ENCODE measurements at places on chromosomes 13 and 19.

DNA sequence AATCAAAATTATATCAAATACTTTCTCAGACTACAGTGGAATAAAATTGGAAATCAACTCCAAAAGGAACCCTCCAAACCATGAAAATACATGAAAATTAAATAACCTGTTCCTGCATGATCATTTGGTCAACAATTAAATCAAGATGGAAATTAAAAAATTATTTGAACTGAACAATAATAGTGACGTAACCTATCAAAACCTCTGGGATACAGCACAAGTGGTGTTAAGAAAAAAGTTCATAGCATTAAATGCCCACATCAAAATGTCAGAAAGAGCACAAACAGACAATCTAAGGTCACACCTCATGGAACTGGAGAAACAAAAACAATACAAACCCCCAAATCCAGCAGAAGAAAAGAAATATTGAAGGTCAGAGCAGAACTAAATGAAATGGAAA lies 1460.7 kb downstream of the OLFM4 start:
- DNase-seq, result no peak

- DNase-seq, result no peak
Observed at GRCh38 chr19:53947624-53948023, 15.1 kb upstream of the CACNG8 start.

GRCh38 chr13:113917594-113918371 lies 53.9 kb upstream of the GAS6 start:
- no peak for DNase-seq

- no peak for DNase-seq
Observed at GRCh38 chr19:29129148-29129547, 83.8 kb downstream of the UQCRFS1 start.

DNA sequence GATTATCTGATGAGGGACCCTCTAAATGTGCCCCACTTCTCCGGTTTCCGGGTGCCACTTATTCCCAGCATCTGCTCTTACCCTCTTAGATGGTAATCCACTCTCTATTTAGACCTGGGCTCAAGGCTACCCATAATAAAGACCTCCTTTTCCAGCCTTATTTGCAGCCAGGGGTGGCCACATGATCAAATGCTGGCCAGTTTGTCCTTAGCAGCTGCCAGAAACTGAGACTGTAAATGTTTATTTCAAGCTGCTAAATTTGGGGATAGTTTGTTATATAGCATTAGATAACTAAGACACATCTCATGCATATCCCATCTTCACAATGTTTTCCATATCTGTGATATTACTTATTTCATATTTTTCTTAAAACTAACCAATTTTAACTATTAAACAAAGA lies 10.1 kb downstream of the THAP8 start:
- DNase-seq, result no peak

DNA sequence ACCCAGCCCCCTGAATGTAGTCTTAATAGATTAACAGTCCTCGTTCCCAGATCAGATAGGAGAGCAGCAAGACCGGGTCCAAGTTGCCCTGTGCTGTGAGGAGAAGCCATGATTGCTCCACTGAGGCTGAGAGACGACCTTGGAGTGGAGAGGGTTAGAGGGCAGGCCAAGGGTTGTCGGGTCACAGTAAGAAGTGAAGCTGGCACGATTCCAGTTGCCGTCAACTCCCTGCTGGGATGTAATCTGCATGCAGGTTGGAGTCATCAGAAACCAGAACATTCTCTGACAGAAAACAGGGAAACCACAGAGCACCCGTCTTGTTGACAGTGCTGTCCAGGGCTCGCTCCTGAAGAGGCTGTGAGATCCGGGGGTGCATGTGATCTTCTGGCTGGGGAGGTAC lies 19.0 kb upstream of the ATP11A start:
- no peak for DNase-seq

DNA sequence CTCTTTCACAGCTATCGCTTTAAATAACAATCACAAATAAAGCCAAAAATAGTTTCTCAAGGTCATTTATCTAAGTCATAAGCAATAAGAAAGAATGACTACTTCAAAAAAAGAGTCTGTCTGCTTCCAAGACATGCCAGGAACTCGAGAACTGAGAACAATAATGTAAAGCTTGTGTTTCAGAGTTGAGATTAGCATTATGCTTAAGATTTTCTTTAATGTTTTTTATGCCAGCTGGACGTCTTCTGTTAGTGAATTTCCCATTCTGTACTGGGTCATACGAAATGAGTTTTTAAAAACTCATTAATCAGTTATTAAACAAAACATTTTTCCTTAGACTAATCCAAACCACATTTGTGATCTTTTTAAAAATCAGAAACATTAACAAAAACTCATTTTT lies 3.2 kb upstream of the SPRYD7 start:
- DNase-seq, result no peak

DNA sequence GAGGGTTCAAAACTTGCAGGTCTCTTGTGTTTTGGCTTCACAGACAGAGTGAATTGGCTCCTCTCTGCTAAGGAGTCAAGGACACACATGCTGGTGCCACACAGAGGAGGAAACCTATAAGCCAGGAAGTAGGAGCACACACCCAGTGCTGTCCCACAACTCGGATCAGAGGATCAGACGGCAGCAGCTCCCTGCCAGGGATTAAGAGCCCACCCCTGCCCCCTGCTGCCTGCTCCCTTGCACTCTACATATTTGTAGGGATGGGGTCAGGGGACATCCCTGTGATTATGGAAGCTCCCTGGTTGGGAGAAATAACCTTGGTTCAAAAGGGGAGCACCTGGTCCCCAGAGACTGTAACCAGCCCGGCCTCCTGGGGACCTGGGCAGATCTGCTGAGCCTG lies 77.5 kb upstream of the CLDN10 start:
- DNase-seq, result no peak

DNA sequence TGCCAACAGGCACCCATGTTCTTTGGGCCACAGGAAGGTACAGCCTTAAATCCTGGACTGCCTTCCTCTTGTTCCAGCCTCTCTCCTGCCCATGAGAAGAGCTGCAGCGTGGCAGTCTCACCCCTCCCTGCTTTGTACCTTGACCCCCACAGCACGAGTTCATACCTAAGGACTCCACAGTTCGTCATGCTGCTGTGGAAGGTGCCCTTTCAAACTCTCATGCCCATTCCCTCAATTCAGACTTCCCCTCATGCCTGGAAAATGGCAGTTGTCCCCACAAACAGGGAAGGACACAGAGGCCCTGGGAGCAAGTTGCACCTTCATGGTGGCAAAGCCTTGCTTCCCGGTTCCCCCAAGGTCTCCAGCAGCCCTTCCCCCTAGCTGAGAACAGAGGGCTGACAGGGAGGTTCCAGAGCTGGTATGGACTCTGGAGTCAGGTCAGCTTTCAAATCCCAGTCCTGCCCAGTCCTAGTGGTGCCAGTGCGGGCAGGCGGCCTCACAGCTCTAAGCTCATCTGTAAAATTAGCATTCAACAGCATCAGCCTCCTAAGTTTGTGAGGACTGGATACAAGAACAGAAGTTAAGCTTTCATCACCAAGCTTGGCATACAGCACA lies 8.6 kb downstream of the GSK3A start:
- no peak for DNase-seq

DNA sequence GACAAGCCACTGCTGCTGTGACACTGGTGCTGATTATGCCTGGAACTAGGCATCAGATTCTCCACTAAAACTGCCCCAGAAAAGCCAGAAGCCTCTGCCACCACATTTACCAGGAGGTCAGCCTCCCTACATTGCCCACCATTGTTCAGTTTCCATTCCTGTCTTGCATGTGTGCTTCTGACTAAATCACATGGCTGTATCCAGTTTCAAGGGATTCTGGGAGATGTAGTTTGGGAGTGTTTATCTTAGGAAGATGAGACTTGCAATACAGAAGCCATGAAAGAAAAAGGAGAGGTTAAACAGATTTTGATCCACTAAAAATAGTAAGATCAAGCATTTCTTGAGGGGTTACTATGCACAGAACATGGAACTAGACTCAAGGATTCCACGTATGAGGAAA lies 40.7 kb upstream of the SERPINE3 start:
- DNase-seq, result no peak

DNA sequence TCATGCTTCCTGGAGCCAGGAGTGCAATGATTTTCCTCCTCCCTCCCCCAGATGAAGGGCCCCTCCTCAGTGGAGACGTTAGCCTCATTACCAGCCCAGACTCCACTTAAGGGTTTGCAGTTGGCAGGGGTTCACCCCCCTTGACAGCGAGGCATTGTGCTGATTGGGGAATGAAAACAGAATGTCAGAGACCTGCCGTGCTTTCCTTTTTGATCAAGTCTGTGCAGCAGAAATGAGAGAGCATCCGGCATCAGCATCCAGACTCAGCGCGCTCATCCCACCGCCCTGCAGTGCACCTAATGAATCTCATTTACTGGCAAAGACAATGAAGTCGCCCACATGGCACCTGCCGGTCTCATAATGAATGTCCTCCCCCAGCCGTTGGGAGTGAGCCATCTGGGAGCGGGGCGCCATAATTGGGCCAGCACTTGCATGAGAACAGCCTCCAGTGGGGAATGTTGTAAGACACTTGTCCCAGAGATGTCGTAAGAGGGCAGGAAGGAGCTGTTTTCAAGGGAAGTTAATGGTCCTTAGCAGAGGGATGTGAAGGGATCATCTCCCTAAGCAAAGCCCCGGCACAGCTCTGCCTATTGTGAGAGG lies 98.3 kb upstream of the UQCRFS1 start:
- no peak for DNase-seq

- no peak for DNase-seq
Observed at GRCh38 chr13:50366488-50367174, 351.4 kb downstream of the KCNRG start.

- no peak for DNase-seq
Observed at GRCh38 chr13:30745906-30746686, 10.8 kb downstream of the ALOX5AP start.

DNA sequence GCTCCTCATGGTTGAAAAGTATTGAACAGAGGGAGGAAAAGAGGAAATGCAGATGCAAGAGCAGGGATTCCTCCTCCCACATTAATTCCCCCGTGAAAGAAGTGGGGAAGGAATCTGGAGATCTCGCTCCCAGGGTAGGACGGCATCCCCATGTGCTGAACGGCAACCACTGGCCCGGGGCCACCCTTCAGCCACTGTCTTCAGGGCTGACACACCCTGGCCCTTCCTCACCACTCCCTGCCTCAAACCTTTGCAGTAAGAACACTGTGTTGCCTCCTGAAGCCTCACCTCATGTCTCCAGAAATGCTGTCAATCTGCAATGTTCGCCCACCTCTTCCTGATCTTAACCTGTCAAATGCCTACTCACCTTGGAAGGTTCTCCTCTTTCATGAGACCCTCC lies 10.9 kb upstream of the DOCK9 start:
- DNase-seq, result no peak

DNA sequence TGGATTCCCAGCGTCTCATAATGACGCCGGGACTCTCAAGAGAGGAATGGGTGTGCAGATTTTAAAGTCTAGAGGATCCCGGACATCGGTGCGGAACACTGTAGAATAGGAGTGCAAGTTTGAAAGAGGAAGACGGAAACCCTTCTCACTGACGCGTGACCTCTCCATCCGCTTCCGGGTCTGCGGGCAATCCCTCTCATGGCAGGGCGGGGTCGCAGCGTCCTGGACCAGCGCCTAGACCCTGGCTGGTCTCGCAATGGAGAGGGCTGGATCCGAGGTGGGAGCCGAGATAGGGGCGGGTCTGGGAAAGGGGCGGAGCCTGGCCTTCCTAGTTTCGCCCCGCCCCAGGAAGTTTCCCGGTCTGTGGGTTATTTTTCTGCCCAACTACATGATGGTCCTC lies 4.6 kb upstream of the ZNF845 start:
- no peak for DNase-seq

GRCh38 chr13:85013006-85013405 lies 786.2 kb downstream of the SLITRK6 start:
- DNase-seq, result no peak

DNA sequence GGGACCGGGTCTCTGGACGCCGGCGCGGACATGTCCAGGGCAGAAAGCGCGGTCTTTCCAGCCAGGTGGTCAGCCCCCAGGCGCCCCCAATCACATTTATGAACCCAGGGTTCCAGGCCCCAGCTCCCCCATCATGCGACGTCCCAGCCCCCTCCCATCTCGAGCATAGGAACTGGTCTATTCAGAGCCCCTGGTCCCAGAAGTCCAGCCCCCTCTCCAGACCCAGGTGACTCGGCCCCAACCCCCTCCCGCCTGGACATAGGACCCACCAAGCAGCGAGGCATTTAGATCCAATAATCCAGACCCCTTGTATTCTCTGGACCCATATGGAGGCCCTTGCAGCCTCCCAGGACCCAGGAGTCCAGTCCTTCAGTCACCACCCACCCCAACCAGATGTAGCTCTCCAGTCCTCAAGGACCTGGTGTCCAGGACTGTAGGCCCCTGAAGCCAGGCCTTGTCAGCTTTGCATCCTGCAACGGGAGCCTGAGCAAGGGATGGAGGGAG lies 501 bp downstream of the APLP1 start:
- DNase-seq, result no peak

DNA sequence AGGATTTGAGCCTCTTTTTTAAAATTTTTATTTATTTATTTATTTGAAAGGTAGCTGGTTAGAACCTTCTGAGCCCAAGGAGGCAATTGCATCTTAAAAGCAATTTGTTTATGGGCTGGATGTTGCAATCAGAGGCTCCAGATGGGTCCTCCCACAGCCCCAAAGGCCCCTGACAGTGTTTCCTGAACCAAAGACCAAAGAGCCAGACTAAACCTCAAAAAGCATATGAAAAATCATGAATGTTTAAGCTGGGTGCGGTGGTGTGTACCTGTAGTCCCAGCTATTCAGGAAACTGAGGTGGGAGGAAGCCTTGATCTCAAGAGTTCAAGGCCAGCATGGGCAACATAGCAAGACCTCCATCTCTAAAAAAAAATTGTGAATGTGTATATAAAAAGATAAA lies 67.8 kb upstream of the RGCC start:
- no peak for DNase-seq

- no peak for DNase-seq
Observed at GRCh38 chr13:99228737-99229691, 28.4 kb downstream of the UBAC2 start.
